ENCODE measurements at places on chromosomes 6 and 20.

DNA sequence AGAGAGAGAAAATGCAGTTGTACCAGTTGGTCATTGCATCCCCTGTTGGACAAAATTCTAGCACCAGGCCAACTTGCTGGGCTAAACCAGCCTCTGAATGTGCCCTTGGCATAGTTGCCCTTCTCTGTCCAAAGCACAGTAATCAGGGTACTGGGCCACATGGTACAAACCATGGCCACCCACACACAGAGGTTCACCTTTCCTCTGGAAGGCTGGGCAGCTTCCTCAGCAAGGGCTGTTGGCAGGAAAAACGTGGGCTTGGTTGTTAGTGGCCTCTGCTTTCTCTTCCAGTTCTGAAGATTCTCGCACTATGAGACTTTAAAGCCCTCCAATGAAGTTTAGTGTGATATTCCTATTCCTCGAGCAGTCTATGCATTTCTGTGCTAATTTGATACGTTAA, 706 bp downstream of the DDO start:
- no peak for DNase-seq

GRCh38 chr20:5862703-5863039, 87.7 kb downstream of the TRMT6 start:
- no peak for DNase-seq

- DNase-seq = no peak
Observed at GRCh38 chr6:1346101-1346500, 34.2 kb downstream of the FOXQ1 start.

GRCh38 chr6:127737768-127738167, 160.8 kb downstream of the C6orf58 start:
- no peak for DNase-seq

GRCh38 chr6:167662075-167662880, 164.4 kb upstream of the AFDN start:
- DNase-seq = no peak

DNA sequence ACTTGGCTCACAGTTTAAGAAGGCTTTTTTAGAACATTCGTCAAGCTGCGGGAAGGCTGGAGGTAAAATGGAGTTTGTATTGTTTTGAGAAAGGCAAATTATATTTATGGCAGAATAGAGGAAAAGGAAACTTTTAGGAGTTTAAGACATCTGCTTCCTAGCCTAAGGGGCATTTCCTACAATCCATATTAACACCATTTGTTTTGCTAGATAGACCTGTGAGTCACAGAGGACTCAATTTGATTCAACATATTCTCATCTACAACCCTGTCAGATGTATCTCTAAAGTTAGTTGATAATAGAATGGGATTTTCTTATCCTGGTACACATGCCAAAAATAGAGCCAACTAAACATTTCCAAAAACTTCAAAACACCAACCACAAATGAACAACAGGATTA, 35.0 kb downstream of the RCAN2 start:
- no peak for DNase-seq

- DNase-seq = no peak
Observed at GRCh38 chr6:41958022-41958856, 16.6 kb upstream of the CCND3 start.

DNA sequence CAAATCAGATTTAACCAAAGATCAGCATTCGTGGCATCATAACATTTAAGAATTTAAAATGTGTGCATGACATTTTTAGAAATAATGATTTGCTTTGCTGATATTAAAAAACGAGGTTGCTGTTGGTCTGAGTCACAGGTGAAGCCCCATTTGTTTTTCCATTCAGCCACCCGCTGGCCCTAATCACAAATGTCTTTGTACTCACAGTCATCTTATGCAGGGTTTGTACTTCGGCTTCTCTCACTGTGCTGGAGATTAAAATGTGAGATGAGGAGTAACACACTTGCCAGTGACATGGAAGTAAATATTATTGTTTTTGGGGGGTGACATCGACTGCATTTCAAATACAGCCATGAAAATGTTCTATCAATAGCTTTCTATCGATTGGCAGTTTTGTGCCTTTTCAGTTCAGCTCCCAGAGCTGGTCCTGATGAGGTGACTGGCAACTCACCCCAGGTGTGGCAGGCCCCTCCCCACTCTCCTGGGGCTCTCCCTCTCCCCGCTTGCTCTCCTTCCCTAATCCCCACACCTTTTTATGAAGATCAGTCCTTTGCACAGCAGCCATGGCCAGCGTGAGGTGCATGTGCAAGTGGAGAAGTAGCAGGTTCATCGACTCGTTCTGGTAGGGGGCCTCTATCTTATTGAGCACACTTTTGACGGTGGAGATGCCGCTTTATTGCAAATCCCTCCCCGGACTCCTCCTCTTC, 58.8 kb upstream of the FUCA2 start:
- no peak for DNase-seq

DNA sequence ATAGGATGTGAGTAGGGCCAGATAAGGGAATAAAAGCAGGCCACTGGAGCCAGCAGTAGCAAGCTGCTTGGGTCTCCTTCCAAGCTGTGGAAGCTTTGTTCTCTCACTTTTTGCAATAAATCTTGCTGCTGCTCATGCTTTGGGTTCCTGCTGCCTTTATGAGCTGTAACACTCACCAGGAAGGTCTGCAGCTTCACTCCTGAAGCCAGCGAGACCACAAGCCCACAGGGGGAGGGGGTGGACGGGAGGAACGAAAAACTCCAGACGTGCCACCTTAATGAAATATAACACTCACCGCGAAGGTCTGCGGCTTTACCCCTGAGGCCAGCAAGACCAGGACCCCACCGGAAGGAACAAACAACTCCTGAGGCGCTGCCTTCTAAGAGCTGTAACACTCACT, 1324.4 kb upstream of the EYS start:
- no peak for DNase-seq

DNA sequence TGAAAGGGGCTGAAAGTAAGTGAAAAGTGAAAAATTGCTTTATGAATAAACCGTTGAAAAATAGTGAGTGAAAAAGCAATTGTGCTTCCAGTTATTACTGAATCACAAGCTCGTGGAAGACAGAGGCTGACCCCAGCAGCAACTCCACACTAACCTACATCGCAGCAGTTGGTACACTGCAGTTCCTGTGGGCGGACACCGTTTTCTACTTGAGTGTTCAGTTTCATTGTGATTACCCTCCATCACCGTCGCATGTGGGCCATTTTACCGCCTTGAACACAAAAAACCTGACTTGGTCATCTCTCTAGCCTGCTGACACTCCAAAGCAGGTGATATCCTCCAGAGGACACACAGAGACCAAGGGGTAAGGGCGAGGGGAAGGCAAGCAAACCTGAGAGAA, 28.4 kb downstream of the PRDM1 start:
- DNase-seq = no peak

GRCh38 chr6:155881826-155882526, 426.3 kb upstream of the NOX3 start:
- no peak for DNase-seq

- no peak for DNase-seq
Observed at GRCh38 chr6:160750276-160750689, 48.2 kb downstream of the PLG start.

GRCh38 chr20:14685183-14685582, 347.8 kb upstream of the FLRT3 start:
- no peak for DNase-seq

DNA sequence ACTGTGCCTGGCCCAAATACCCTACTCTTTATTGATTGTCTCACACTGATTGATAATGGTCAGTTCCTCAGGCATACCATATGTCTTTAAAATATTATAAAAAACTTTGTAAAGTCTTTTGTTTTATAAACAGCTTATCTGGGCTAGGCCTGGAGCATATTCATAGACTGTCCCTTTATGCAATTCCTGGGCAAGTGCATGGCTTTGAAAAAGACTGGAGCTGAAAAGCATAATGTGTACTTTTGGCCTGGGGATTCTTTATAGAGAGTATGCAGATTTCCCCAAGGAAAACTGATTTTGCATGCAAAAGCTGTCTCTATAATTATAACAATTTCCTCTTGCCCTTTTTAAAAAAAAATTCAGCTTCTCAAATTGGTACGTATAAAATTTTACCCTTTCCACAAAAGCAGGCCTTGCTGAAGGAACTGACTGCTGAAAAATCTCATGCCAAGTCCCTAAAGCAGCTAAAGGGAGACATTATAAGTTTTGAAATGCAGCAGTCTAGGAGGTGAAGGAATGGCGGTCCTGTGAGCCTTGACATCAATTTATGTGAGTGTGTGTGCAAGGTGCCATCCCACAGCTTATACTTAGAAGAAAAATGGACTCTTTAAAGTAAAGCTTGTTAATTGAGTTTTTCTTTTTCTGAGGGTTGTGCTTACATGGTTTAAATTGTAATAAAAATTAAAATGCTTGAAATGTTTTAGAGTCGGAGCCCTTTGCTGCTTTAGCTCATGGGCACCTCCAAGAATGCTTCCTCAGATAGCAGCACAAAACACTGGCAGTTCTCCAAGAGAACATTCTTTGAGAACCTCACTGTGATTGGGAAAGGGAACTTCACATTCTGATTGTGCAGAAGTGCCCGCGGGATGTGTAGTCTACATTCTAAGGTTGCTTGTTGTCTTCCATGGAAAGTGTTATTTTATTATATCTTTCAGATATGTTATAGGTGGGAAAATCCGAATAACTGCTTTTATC, 43.9 kb downstream of the PLCB4 start:
- DNase-seq = peak; percentile 79

- no peak for DNase-seq
Observed at GRCh38 chr6:122676688-122677087, 66.5 kb downstream of the PKIB start.
